MV-4-11 (cell line): ENCODE measurements at places on chromosomes 11 and 22.

DNA sequence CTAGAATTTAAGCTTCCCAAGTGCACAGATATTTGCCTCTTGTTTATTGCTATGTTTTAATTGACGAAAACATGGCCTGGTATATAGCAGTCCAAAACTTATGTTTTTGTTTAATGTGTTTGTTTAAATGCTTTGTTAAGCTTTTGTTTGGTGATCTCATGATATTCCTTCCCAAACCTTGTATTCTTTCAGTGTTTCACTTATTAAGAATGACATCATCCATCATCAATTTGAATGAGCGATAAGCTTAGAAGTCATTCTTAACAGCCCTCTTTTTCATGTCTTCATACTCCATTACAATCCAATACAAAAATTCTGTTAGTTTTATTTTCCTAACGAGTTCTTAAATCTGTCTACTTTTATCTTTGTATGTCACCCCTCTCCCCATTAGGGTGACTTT lies 206.0 kb downstream of the DYNC2H1 start:
- DNase-seq = no peak

GRCh38 chr11:100991541-100991940 lies 138.1 kb downstream of the PGR start:
- DNase-seq = peak; percentile 3

- DNase-seq = no peak
Observed at GRCh38 chr22:28229566-28230485, 310.8 kb upstream of the PITPNB start.

DNA sequence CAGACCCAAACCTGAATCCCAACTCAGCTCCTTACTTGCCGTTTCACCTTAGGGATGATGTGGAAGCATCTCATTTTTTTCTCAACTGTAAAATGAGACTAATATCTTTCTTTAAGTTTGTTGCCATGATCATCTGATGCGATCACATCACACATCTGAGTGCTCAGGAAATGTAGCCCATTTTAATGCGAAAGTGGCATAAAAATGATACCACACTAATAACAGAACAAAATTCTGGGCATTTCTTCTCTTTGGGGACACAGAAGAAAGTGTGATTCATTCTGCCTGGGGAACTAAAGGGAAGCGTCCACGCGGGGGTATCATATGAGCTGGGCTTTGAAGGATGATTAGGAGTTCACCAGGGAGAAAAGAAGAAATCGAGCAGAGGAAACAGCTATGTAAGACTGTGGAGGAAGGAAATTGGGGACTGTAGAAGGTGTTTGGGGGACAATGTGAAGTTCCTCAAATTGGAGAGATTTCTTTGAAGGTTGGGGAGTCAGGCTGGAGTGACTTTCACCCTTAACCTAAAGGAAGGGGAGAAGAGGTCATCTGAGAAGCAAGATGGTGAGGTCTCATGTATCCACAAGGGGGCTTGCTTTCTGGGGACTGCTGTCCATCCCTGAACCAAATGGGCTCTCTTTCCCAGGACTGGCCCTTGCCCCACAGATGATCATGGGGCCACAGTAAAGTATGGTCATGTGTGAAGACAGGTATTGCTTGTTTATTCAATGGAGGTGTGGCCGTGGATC lies 49.7 kb upstream of the NNMT start:
- DNase-seq = no peak

GRCh38 chr11:106706355-106706754 lies 311.9 kb downstream of the GUCY1A2 start:
- DNase-seq = no peak

GRCh38 chr22:47291565-47292495 lies 529.4 kb downstream of the TBC1D22A start:
- DNase-seq = no peak

- DNase-seq = peak; percentile 36
Observed at GRCh38 chr11:34512840-34513681, 533 bp downstream of the ELF5 start.

- DNase-seq = no peak
Observed at GRCh38 chr11:19453651-19454257, 213.0 kb upstream of the E2F8 start.

- no peak for DNase-seq
Observed at GRCh38 chr11:86140334-86140990, 71.6 kb upstream of the PICALM start.

DNA sequence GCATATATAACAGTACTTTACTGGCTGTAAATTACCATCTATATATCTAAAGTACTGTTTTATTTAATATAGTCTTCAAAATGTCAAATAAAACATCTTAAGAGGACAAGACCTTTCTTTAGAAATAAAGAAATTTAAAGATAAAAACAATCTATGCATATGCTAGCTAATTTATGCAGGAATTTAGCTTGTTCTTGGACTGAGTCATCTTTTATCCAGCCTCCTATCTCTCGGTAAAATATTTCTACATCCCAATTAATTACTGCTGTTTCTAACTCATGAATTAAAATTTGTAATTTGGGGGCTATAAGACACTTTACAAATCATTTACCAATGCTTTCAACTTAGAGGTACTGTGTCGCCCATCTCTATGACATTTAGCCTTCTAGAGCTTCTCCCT lies 72.8 kb upstream of the DDI1 start:
- DNase-seq = no peak

GRCh38 chr11:62669420-62670161 lies 1.9 kb upstream of the UQCC3 start:
- no peak for DNase-seq

- DNase-seq = no peak
Observed at GRCh38 chr11:2694995-2695939, 4.5 kb downstream of the KCNQ1OT1 start.

- no peak for DNase-seq
Observed at GRCh38 chr22:38860283-38861169, 11.5 kb downstream of the CBX6 start.

GRCh38 chr22:27022274-27022895 lies 365.0 kb downstream of the MIAT start:
- DNase-seq = no peak

GRCh38 chr11:66266378-66267038 lies 1.9 kb upstream of the RAB1B start:
- no peak for DNase-seq

- DNase-seq = no peak
Observed at GRCh38 chr11:45036010-45036409, 85.3 kb upstream of the TP53I11 start.

GRCh38 chr11:14422814-14423182 lies 63.8 kb upstream of the RRAS2 start:
- DNase-seq = no peak

DNA sequence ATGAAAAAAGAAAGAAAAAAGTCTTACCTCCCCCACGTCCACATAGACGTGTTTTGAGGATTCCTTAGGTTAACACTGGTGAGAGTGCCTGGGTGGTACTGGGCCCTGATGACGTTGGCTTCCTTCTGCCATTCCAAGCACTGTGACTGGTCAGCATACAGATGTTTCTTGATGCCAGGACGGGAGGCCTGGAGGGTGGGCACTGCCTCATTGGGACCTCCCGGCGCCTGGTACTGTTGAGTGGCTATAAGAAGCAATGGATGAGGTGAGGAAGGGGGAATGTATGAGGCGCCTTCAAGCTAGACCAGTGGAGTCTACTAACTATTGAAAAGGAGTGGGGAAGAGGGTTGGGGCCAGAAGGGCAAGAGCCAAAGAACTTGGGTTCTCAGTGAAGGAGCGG lies 45.3 kb downstream of the MICAL2 start:
- DNase-seq = no peak

DNA sequence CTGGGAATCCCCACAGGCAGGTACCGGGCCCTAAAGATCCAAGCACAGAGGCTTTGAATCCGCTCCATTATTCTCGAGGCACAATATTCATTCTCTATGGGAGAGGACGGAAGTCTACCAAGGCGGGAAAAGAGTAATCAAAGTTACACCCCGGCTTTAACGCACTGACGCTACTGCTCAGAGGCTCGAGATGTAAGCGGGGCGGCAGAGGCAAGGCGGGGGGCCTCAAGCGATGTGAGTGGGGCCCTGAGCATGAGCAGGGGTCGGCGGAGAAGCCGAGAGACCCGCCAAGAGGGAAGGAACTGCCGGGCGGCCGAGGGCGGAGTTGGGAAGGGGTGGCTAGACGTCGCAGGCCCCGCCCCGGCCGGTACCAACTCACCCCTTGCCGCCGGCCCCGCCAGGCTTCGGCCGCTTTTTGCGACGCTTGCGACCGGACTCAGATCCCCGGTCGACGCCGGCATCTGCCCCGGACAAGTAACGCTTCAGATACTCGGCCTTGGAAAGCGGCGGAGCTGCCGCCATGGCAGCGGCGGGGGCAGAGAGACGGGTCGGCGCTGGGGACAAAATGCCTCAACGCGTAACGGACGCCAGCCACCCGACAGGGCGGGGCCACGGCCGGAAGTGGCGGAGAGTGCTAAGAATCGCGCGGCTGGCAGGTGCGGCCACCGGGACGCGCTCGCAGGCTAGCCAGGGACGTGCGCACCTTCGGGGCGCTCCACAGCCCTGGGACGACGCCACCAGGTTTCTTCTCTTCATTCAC lies at the start of gene BUD13:
BUD13 (minus strand) TSS at position 545 of the 760 bp plus-strand sequence; CDS start at position 522, 23 bp downstream.
- peak; percentile 81 for DNase-seq

DNA sequence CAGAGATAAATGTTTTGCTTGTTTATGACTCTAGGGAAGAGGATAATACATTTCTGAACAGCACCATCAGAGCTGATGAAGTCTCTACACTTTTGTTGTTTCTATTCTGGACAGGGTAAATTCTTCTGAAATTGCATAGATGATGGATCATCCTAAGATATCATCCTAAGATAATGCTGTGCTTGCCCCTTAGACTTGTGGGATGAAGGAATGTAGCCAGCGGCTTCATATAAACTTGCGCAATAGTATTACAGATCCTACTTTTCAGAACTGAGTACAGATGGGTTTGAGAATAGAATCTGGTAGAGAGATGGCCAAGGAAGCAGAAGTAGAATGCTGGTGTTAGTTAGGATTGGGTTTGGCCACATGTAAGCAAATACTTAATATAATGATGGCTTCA lies 61.0 kb downstream of the NCAM1 start:
- no peak for DNase-seq
